ENCODE measurements at places on chromosomes 1 and 21.

GRCh38 chr1:84344286-84344685 lies 42.8 kb downstream of the SAMD13 start:
- DNase-seq, result no peak

- DNase-seq, result peak; percentile 55
These were observed 1.7 kb upstream of the SORT1 start for GRCh38 chr1:109399326-109399957.

DNA sequence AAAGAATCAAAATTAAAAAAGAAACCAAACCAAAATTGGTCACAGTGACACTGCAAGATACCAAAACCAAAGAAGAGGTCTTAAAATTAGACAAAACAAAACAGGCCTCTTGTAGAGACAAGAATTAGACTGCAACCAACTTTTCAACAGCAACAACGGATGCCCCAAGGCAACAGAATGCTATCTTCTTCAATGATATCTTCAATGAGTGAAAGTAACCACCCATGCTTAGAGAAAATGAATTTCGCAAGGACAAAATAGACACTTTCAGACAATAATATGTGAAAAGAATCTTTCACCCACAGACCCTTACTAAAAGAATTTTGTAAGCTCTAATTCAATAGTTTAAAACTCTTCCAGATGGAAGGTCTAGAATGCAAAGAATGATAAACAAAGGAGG lies 41.7 kb downstream of the USP48 start:
- no peak for DNase-seq

GRCh38 chr21:25564349-25564948 lies 42.8 kb downstream of the MRPL39 start:
- DNase-seq, result no peak

- no peak for DNase-seq
These were observed 66.3 kb downstream of the VWA5B1 start for GRCh38 chr1:20356850-20357459.

- peak; percentile 15 for DNase-seq
These were observed 7.2 kb upstream of the ETS2 start for GRCh38 chr21:38798481-38798882.

- no peak for DNase-seq
These were observed 24.7 kb downstream of the CAPN9 start for GRCh38 chr1:230771773-230772354.

Measured in dermis microvascular lymphatic vessel endothelial cell (primary cell).